DMS79 (cell line): ENCODE measurements at places on chromosomes 2 and 18.

- DNase-seq = no peak
These were observed 270.1 kb downstream of the ETAA1 start for GRCh38 chr2:67667054-67667908.

GRCh38 chr2:230842473-230842872 is 22.3 kb upstream of the ITM2C start:
- DNase-seq = no peak

- no peak for DNase-seq
These were observed 5.0 kb upstream of the IL18RAP start for GRCh38 chr2:102417946-102418345.

- no peak for DNase-seq
These were observed 1653.3 kb upstream of the TMEFF2 start for GRCh38 chr2:193847991-193848390.

DNA sequence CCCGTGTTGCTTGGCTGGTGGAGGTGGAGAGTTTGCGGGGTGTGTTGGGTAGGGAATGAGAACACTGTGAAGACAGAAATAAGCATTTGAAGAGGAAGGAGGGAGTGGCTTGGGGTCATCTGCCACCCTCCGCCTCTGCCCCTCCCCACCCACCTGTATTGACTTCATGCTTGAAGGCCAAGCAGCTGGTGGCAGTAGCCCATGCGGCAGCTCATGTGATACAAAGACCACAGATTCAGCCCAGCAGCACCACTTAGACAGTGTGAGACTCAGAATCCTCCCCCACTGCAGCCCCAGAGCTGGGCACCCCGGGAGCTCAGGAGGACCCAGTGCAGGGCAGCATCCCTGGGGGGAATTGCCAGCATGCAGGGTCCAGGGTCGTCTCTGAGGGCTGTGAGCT is 15.4 kb downstream of the NPPC start:
- DNase-seq = peak; percentile 34

DNA sequence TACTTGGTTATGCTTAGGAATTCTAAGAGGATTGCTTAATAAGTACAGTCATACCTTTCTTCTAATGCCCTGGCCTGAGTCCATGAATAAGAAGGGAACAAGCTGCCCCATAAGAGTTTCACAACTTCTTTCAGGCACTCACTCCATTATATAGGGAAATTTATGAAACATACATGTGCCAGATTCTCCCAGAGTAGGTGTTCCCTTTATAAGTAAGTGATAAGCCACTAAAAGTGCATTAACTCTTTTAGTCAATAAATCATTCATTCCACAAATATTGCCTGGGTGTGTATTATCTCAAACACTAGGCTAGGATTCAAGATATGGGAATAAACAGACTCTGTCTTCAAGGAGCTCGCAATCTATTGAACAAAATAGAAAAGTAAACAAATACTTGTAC is 84.5 kb upstream of the RBBP8 start:
- no peak for DNase-seq

GRCh38 chr2:45275806-45276205 is 266.6 kb upstream of the SIX2 start:
- DNase-seq = no peak

GRCh38 chr2:179440642-179441251 is 176.1 kb upstream of the SESTD1 start:
- DNase-seq = no peak

GRCh38 chr2:7031547-7032245 is 114.5 kb downstream of the RNF144A start:
- DNase-seq = peak; percentile 98

- peak; percentile 85 for DNase-seq
These were observed 104.6 kb downstream of the RTN4 start for GRCh38 chr2:54945391-54946219.

GRCh38 chr2:175147186-175147585 is 20.8 kb downstream of the ATF2 start:
- DNase-seq = no peak

DNA sequence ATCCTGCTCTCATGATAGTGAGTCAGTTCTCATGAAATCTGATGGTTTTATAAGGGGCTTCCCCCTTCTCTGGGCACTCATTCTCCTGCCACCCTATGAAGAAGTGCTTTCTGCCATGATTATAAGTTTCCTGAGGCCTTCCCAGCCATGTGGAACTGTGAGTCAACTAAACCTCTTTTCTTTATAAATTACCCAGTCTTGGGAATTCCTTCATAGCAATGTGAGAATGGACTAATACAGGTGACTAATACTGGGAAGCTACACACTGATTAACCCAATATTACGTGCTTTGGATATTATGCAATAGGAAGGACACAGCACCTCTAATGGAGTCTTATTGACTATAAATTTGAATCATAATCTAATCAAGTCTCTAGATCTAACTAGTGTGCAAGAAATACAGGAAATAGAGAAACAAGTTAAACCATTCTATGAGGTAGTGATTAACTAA is 107.2 kb upstream of the ETAA1 start:
- DNase-seq = no peak

DNA sequence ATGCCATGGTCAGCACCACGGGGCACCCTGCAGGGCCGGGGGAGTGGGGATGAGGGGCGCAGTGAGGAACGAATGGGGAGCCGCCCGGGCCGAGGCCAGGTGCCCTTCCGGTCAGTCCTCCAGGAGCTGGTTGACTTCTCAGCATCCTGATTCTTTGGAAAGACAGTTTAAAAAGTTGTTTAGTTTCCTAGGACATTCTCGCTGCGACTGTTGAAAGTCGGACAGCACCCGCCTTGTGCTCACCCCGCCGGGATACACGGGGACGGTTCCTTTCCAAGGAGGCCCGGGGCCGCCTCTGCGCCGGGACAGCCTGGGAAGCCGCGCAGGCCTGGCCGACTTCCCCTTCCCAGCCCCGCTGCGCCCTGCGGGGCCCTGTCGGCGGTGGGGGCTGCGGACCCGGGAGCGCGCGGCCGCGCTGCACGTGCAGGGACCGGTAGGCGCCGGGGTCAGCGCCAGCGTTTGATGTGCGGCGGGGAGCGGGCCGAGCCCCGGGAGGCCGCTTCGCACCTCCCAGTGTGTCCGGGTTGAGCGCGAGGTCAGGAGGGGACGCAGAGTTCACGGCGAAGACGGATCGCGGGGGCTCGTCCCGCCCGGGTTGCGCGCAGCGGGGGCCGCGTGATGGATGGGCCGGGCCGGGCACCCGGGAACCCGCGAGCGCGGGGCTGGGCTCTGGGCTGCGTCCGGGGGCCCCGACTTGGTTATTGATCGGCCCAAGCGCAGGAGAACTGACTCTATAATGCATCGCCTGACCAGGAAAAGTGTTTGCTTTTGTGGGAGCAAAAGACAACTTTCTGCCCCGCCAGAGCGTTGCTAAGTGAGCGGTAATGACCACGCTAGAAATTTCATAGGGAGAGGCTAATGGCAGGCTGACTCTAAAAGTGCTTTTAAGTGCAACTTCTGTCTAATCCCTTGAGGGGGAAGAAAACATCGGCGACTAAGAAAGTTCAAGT is 28.0 kb upstream of the SMIM21 start:
- peak; percentile 5 for DNase-seq

DNA sequence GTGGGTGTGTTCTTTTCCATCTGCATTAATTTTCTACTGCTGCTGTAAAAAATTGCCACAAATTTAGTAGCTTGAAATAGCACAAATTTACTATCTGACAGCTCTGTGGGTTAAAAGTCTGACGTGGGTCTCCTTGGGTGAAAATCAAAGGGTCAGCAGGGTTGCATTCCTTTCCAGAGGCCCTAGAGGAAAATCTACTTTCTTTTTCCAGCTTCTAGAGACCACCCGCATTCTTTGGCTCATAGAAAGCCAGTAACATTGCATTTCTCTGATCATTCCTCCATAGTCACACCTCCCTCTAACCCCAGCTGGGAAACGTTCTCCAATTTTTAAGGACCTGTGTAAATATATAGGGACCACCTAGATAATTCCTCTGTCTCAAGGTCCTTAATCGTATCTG is 128.8 kb downstream of the ATL2 start:
- DNase-seq = no peak

GRCh38 chr2:202360646-202361045 is 15.5 kb upstream of the BMPR2 start:
- DNase-seq = no peak

GRCh38 chr2:73212448-73213176 is 1.4 kb upstream of the SMYD5 start:
- peak; percentile 44 for DNase-seq

DNA sequence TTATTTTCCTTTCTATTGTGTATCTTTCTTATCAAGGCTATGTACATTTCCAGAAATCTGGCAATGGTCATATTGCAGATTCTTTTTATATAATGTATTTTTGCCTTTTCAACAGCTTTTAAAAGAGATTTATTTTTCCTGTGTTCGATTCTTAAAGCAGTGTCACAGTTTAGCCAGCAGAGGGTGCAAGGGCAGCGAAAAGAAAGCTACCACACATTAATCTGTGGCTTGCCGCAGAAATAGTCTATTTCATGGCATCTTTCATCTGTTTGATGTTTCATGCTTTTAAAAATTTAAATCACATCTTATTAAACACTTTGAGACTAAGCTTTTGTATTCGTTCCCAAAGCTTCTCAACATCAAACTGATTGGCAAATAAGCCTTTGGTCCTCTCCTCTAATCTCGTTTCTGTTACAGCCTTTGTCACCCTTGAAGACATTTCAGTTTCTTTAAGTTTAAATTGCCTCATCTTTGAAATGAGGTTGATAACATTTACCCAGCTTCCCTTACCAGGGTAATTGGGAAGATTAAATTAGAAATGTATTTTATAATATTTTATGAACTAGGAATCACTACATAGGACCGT is 73.3 kb downstream of the PIK3C3 start:
- DNase-seq = no peak

DNA sequence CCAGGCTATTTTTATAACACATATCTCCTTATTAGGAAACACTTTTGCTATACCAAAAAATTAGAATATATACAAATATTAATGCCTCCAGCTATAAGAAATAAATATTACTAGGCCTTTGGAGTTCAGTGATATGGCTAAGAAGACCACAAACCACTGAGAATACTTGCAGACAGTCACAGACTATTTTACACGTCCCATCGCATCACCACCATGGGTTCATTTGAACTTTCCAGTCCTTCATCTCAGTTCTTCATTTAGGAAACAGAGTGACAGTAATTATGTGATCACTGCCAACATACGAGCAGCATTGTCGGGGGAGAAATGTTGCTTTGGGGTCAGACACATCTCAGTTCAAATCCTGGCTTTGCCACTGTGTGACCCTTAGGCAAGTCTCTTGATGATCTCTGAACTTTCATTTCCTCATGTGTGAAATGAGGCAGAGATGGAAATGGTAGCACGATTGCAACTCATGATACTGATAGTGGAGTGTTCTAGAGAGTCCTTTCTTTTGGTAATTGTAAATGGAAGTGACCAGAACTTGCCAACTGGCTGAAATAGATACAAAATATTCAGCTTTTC is 138.9 kb upstream of the NRP2 start:
- DNase-seq = no peak

- no peak for DNase-seq
These were observed 44.3 kb downstream of the ZNF516 start for GRCh38 chr18:76450452-76451395.

DNA sequence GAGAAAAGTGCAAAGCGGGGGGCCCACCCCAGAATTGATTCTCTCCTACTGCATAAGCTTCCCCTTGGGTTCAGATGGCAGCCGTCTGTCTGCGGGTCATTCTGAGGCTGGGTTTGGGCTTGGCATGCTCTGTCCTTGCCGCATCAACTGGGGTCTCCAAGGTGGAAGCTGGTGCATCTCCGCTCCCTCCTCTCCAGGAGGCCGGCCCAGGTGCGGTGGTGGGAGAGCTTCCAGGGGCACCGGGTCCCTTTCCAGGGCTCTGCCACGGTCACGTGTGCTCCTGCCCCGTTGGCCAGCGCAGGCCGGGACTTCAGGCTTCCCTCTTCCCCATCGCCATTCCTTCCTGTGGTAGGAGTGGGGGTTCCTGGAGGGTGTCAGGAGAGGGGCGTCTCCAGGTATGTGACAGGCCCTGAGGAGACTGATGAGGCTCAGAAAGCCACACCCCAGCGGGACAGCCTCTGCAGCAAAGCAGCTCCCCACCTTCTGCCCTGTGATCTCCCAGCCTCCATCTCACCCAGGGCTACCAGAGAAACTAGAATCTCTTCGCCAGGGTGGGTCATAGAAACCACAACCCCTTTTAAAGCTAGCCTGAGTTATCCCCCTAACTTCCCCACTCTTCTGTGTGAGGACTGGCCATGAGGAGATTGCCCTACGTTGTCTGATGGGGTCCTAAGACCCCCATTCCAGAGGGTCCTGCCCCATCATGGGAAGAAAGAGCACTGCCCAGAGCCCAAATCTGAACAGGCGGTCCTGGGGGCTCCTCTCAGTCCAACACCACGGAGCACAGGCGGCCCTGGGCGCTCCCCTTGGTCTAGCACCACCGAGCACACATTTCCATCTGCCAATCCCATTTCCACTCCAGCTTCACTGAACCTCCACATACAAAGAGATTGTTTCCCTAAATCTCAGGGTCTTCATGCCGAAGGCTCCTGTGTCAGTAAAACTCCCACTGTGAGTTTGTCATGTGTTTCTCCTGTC is 76.6 kb downstream of the SLC66A2 start:
- no peak for DNase-seq

GRCh38 chr2:218019411-218020060 is 16.7 kb upstream of the TNS1 start:
- DNase-seq = no peak

GRCh38 chr2:12286347-12286746 is 430.4 kb upstream of the TRIB2 start:
- no peak for DNase-seq

DNA sequence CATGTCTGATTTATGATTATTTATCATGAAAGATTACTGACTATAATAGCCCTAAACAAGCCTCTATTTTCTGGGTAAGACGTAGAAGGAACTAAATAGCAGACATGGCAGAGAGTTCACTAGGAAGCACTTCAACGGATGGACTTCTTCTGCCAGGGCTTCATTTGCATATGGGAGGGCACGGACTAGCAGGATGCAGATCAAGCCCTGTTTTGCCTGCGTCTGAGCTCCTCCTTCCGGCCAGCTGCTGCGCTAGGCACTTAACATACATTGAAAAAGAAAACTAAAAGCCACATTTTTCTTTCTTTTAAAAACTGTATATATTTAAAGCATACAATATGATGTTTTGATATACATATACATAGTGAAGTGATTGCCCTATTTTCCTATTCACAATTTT is 340.0 kb upstream of the MEX3C start:
- no peak for DNase-seq

DNA sequence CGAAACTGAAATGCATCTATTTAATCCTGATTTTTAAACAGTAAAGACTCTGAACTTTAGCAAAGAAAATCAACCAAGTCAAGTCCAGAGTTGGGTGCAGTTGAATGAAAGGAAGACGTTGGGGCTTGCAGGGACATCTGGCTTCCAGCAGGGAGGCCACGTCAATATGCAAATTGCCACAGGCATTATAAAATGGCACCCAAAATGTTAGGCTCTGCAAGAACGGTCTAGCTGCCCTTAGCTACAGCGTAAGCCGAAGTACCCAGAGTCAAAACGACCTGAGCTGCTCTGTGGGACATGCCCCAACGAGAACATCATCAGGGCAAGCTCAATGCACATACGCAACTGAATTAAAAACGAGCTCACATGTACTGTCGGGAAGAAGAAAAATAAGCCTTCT is 30.7 kb downstream of the DOCK10 start:
- DNase-seq = no peak
